ENCODE measurements at places on chromosomes 7 and 10.
A peak's percentile ranks its signal among the peaks of the same experiment; 100 is the strongest.

DNA sequence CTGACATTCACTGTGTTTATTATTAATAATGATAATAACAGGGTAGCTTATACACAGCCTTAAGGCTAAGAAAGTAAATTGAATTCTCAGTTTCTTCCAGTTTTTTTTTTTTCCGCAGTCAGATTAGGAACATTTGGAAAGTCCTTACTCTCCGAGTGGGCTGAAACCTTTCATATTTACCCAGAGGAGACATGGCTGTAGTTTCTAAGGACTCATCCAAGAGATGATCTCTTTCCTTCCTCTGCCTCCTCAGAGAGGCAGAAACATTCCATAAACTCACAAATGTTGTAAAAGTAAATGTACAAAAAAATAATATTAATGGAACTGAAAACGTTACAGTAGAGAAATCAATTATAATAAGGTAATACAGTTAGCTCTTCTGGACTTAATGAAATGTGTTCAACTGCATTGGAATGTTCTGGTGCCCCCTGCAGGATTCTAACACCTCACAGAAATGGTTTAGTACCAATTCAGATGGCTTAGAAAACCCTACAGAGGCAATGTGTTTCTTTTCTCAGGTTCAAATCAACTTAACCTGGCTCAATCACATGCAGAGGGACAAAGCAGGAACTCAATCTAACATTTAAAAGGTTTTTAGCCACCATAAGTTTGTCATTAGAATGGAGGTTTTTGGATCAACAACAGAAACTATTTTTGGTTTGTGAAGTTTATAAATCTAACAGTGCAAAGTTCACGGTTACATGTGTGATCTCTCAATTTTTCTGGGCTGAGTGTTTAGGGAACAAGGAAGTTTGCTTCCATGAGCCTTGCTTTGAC lies 71.7 kb downstream of the ICA1 start:
- DNase-seq: peak; percentile 40

GRCh38 chr7:155190688-155191087 lies 107.0 kb upstream of the INSIG1 start:
- DNase-seq: no peak

- no peak for DNase-seq
Measured at GRCh38 chr7:50119815-50120637, 27.0 kb upstream of the ZPBP start.

DNA sequence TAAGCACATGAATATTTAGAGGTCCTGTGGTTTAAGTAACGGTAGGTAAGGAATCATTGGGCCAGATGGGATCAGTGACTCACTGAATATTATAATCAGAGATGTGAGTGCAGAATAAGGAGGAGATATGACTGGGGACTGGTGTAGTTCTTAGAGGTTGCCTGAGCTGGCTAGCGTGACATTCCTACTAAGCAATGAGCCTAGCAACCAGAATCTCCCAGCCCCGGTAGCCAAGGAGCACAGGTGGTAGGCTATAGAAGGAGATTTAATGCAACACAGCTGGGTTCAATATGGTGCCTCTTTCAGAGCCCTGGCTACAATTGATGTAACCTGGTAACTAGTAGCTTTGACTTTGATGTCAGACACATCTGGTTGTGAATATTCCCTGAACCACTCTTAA lies 641.6 kb downstream of the AUTS2 start:
- no peak for DNase-seq

GRCh38 chr10:116771101-116771958 lies 29.0 kb upstream of the HSPA12A start:
- no peak for DNase-seq

GRCh38 chr7:4659551-4660286 lies 22.4 kb upstream of the FOXK1 start:
- no peak for DNase-seq

All from NCI-H345 (cell line).